Hypothalamus (tissue), 51 donors: ENCODE measurements at places on chromosomes 5 and 9.

- no peak for DNase-seq
Measured at GRCh38 chr9:19174127-19174912, 47.0 kb upstream of the PLIN2 start.

DNA sequence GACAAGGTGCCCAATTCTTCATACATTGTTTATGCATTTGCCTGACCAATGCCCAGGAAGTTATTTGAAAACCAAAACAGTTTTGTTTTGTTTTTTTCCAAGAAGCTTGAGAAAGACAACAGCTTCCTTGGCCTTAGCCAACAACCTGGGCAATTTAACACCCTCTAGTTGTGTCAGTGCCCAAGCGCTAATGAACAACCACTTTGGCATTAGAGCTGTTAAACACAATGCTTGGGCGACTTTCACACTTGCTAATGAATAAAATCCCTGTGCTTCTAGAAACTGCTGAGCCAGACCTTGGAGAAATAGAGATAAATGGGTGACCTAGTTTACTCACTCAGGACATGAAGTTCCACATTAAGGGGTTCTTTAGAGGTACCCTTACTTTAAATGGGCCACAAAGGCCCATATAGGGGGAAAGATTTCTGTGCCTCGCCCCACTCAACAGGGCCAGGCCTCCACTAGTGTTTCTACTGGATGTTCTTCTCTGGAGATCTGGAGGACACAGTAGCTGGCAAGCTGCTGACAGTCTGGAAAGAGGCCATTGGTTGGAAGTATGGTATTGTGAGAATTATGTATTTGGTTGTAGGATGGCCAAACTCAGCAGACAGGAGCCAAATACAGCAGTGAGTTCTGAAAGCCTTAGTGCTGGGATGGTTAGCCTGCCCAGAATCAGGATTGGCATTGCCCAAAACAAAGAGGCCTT, 179.8 kb downstream of the DOCK8 start:
- no peak for DNase-seq

DNA sequence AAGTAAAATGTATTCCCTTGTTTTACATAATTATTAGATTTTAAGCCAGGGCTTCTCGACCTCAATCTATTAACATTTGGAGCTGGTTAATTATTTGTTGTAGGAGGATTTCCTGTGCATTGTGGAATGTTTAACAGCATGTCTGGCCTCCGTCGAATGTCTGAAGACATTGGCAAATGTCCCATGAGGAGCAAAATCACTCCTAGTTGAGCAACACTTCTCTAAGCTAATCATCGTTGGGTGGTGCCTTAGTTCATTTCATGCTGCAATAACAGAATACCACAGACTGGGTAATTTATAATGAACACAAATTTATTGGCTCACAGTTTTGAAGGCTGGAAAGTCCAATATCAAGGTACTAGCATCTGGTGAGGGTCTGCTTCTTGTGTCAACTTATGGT, 13.4 kb upstream of the VPS13A start:
- DNase-seq, result no peak

DNA sequence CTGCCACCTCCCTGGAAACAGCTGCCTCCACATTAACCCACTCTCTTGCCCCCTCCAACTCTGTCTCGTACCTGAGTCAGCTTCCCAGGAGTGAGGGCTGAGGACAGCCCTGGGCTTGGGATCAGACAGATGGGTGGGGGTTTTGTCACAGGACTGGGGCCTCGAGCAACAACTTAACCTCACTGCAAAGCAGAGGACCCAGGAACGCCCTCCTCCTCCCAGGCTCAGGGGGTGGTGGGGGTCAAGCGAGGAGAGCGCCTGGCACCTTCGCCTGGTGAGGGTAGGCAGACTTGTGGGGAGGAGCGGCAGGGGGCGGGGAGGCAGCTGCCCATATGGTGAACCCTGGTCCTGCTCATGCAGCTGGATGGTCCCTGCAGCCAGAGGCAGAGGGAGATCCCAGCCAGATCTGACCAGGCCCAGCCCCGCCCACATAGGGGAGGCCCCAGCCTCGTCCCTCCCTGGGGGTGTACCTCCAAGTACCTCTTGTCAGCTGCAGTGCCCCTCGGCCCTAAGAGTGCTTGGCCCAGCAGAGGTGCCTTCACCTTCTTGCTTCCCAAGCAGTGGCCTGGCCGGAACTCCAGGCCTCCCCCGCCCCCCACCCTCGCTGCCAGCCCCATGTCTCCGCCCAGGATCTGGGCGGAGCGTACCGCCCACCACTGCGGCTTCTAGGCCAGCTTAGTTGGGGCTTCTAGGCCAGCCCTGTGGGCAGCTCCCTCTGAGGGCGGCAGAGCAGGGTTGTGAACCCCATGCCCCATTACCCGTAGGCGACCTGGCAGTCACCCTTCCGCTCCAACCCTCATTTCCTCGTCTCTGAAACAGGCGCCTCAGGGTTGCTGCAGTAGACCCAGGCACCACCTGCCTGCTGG, at the start of gene SARDH:
SARDH (minus strand) TSS at position 579 of the 866 bp plus-strand sequence. CDS start 4,179 bp downstream, outside the sequence.
- DNase-seq, result no peak

DNA sequence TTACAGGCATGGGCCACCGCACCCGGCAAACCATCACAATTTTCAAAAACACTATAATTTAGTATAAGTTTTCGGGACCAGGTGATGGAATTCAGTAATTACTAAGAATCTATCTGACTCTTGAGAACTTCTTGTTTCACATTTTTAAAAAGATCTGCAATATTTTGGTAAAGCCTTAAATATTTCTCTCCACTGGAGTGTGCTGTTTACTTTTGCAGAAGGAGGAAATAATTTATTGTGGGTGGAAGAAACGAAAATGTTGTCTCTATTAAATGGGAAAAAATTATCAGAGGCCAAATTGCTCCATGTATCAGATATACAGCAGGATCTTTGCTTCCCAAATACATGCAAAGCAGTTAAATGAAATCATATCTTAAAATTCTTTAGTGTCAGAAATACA, 566.8 kb upstream of the CYLC2 start:
- DNase-seq, result no peak

DNA sequence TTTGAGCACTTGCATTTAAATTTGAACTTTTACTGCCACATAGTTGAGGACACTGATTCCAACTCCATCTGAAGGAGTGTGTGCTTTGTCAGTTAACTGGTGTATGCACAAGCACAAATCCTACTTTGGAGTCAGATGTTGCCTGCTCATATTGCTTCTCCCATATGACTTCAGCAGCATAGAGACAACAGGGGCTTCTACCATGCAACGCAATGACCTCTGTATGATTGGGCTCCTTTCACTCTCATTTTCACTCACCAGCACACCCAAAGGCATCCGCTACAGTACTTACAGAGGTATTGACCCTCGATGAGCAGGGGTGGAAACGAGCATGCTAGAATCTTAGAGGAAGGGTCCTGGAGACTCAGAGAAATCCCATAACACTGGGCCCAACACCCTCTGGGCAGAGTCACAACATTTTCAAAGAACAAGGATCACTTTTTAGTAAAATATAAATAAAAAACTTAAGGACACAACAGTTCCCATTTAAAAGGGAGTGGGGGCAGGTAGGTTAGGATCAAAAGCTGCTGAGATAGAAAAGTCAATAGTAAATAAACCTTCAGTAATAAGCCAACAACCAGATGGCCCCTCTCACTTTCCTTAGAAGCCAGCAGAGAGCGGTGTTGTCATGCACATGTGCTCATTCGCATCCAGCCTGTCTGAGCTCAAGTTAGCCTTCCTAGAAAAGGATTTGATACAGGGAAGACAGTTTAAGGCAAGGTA, 203.8 kb downstream of the SNCAIP start:
- DNase-seq, result no peak

DNA sequence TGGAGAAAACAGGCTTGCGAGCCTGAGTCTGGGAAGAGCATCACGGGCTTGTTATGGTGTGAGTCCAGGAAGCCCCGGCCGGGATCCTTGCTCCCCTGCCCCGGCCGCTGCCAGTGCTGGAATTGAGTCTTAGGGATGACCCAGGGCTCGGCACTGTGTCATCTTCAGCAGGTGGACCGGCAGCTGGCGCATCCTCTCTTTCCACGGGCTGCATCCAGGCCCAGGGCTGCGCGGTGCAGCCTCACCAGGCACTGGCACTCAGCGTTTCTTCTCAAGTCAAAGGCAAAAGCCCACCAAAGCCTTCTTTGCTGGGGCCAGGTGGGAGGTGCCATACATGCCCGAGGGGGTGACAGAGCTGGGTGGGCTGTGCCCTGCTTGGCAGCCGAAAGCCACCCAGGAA, 46.6 kb downstream of the COL5A1 start:
- DNase-seq, result no peak

DNA sequence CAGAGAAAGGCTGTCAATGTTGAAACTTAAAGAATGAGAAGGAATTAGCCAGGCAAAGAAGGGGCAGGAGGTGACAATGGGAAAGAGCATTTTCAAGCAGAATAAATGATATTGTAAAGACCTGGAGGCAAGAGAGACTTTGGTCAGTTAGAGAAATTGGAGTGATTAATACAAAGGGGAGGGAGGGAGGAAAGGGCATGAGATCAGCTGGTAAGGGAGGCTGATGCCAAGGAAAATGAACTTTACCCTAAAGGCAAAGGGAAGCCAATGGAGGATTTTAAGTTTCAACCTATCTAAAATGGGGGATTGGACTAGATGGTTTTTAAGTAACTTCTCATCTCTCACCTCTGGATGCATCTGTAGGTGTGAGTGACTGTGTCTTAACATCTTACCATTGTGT, 23.3 kb downstream of the C5 start:
- DNase-seq, result no peak

GRCh38 chr5:113693701-113694100, 180.2 kb downstream of the YTHDC2 start:
- DNase-seq, result no peak

DNA sequence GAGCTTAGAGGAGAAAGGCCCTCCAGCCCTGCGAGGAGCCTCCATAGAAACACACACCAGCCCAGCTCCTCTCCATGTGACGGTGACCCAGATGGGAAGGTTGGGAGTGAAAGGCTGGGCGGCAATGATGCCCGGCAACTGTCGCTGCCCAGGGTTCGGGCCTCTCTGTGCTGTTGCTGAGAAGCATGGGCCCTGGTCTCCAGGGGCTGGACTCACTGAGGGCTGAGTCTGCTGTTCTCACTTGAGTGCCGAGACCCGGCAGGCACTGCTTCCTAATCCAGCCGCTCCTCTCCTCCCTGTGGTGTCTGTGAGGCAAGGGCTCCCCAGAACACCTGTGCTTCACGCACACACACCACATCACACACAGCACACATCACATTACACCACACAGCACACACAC, 493.6 kb downstream of the GADD45G start:
- no peak for DNase-seq

DNA sequence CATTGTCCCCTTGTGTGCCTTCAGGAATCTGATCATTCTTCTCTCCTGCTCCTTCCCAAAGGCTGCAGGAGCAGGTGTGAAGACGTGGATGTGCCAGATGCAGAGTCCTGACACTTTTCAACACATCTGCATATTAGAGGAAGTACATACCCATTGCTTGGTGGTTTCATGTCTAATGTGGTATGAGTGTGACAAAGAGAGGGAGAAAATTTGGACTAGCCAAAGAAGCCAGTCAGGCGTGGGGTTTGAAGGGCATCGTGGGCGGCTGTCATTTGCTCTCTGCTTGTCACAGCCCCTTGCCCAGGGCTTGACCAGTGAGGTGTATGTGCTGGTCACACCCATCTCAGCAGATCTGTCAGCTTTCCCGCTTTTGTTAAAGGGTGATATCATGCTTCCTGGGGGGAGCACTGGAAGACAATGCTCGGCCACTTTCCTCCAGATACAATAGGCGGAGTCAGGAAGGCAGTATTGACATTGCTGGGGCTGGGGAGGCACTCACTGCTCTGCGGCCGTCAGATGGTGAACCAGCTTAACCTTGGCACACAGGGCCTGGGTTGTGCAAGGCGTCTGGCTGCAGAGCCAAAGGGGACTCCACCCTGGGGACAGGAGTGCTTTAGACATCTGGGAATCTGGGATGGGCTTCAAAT, 8.6 kb downstream of the TEK start:
- no peak for DNase-seq

DNA sequence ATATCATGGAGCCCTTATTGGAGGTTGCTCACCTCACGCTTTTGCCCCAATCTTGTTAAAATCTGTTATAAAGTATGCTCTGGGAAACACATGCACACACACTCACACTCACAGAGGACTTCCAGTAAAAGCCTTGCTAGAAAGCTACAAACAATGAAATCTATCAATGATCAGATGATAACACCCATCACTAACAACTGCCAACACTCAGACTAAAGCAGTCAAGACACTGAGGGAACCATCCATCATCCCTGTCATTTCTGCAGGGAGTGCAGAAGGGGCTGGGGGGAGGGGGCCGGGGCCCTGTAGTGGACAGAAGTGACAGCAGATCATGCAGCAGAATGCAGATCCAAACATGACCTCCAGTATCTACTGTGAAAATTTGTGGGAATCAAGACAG, 179.1 kb downstream of the AOPEP start:
- no peak for DNase-seq

- peak; percentile 11 for DNase-seq
Measured at GRCh38 chr5:66597183-66597757, 1.1 kb downstream of the MAST4 start.

GRCh38 chr5:43215073-43215631, 23.1 kb downstream of the NIM1K start:
- no peak for DNase-seq

DNA sequence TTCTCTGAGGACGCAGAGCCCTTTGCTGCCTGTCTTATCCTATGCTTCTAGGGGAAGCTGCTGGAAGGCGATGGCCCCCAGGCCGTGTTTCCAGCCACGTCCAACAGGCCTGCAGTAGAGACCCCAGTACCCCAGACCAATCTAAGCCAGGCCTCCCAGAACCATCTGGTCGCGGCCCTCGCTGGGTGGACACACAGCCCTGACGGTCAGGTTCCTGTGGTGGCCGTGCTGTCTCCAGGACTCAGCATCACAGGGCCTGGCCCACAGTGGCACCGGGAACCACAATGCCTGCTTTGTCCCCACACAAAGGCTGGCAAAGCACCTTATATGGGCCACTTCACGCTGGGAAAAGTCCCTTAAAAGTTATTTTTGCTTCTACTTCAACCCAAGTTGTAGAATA, 44.5 kb downstream of the SEMA4D start:
- peak; percentile 67 for DNase-seq

DNA sequence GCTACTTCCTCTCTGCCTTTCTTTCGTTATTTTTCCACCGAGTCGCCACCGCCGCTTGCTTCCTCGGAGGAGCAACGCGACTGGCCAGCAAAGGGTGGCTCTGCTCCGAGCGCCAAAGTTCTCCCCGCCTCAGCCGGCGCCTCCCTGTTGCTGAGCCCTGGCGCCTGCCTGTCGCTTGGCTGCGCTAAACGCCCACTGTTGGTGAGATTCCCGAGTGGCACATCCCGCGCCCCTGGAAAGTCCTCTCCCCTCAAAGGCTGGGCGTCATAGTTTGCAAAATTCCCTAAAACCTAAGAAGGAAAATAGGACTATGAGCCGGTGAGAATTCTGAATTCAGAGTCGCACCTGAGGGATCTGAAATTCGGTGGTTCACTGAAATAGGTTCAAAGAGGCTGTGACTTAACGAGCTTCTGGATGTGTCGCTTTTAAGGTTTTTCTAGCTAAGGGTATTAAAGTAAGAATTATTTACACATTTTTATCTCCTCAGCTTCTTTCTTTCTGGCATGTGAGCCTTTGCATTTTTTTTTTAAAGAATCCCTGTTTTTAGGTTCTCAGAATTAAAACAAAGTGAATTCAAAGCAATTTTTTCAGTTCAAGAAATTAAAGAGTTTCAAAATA, at the start of gene GRIN3A:
GRIN3A (minus strand) TSS at position 82 of the 618 bp plus-strand sequence. CDS start 668 bp downstream, outside the sequence.
- DNase-seq, result no peak
